ENCODE measurements at places on chromosomes 2 and 18.

GRCh38 chr2:1715184-1716013 lies 28.9 kb downstream of the PXDN start:
- DNase-seq = no peak
- no peaks in the 10 kb centered on the region for H3K36me3 ChIP-seq
- peaks cover 18% of the 10 kb centered on the region for H3K4me1 ChIP-seq
- H3K27ac ChIP-seq = no peak overlapping the region
- no peaks in the 10 kb centered on the region for H3K27me3 ChIP-seq

DNA sequence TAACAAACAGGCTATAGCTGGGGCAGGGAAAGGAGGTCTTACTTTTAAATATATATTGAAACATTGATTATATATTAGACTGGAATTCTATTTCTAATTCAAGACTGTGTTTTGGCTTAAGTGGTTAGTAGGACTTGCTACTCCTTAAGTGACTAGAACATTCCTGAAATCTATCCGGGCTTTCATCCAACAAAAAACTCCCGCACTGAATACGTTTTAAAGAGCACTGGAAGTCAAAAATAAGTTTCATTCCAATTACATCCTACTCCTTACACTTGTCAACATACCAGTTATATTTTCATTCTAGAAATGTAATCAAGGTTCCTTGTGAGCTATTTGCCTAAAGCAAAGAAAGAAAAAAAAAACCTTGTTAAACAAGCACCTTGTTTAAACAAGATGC lies 204.6 kb downstream of the SP3 start:
- H3K4me3 ChIP-seq = no peak overlapping the region
- DNase-seq = no peak
- H3K36me3 ChIP-seq = no peaks in the 10 kb centered on the region

GRCh38 chr2:17878281-17879136 lies at the start of gene KCNS3:
KCNS3 (plus strand) TSS chr2:17878667; CDS start chr2:17931009, 52,342 bp downstream.
- H3K27ac ChIP-seq = peak within 1 kb of the TSS; percentile 45
- no peaks in the 10 kb centered on the region for H3K36me3 ChIP-seq
- H3K4me1 ChIP-seq = peaks cover 18% of the 10 kb centered on the region
- DNase-seq = peak; percentile 75

- H3K27ac ChIP-seq = no peak overlapping the region
- no peak overlapping the region for H3K4me3 ChIP-seq
- H3K36me3 ChIP-seq = no peaks in the 10 kb centered on the region
- H3K27me3 ChIP-seq = peaks cover 20% of the 10 kb centered on the region
Observed at GRCh38 chr2:96120091-96120720, 3.8 kb upstream of the ADRA2B start.

GRCh38 chr2:218540015-218540414 lies 28.1 kb downstream of the USP37 start:
- no peaks in the 10 kb centered on the region for H3K4me1 ChIP-seq
- H3K27ac ChIP-seq = no peak overlapping the region
- peaks cover 73% of the 10 kb centered on the region for H3K36me3 ChIP-seq
- no peak overlapping the region for H3K4me3 ChIP-seq
- no peaks in the 10 kb centered on the region for H3K27me3 ChIP-seq

GRCh38 chr18:37502036-37502435 lies 63.6 kb downstream of the CELF4 start:
- H3K27ac ChIP-seq = no peak overlapping the region
- no peak for DNase-seq
- H3K4me3 ChIP-seq = no peak overlapping the region
- H3K4me1 ChIP-seq = no peaks in the 10 kb centered on the region
- H3K36me3 ChIP-seq = no peaks in the 10 kb centered on the region
- H3K27me3 ChIP-seq = no peaks in the 10 kb centered on the region

DNA sequence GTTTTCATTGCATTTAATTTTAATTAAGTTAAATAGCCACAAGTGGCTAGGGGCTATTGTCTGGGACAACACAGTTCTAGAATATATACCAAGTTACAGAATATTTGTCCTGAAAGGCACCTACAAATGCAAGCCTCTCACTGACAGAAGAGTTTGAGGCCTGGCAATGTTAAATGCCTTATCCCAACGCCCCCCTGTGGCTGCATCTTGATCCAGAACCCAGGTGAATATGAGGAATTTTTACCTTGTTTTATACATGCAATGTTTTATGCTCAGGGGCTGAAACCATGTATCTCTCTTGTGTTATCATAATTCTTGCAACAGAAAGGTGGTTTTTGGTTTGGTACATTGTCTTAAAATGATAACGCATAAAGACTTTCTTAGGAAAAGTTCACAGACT lies 71.8 kb upstream of the SEC11C start:
- H3K36me3 ChIP-seq = no peaks in the 10 kb centered on the region
- no peak overlapping the region for H3K4me3 ChIP-seq
- no peak for DNase-seq
- H3K27ac ChIP-seq = no peak overlapping the region

DNA sequence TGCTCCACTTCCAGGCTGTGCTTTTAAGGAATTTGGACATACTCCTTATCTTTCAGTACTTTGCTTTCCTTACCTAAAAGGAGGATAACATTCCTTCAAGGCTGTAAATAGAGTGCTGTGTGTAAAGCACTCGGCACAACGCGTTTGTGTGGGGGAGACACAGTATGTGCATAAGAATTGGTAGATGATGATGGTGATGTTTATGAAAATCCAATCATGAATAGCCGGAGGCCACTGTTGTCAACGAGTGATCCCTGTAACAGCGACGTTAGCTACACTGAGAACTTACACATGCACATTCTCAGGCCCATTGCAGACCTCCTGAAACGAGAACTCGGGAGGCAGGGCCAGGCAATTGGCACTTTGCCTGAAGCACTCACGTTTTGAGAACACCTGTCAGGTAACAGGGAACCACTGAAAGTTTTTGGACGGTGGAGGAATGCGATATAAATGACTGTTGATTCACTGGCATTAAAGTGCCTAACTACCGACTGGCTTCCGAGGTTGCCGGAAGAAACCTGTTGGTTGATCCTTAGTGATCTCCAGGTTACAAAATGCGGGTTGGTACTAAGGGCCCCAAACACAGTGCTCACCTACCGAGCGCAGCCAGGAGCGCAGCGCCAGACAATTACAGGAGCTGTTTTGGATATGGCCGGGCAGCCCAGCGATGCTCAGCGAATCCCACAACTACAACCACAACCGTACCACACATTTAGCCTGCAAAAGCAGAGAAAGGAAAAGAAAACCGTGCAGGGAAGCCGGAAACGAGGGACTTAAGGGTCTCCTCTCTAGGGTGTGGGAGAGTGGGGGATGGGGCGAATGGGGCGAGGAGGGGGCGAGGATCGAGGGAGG lies 1.0 kb upstream of the MAP4K4 start:
- no peaks in the 10 kb centered on the region for H3K36me3 ChIP-seq
- H3K27me3 ChIP-seq = 0 out of 2 replicates have a peak, but pooled peaks cover 2% of the 10 kb centered on the region
- peak overlapping the region; percentile 52 for H3K4me3 ChIP-seq
- H3K4me1 ChIP-seq = peaks cover 7% of the 10 kb centered on the region
- DNase-seq = peak; percentile 3

DNA sequence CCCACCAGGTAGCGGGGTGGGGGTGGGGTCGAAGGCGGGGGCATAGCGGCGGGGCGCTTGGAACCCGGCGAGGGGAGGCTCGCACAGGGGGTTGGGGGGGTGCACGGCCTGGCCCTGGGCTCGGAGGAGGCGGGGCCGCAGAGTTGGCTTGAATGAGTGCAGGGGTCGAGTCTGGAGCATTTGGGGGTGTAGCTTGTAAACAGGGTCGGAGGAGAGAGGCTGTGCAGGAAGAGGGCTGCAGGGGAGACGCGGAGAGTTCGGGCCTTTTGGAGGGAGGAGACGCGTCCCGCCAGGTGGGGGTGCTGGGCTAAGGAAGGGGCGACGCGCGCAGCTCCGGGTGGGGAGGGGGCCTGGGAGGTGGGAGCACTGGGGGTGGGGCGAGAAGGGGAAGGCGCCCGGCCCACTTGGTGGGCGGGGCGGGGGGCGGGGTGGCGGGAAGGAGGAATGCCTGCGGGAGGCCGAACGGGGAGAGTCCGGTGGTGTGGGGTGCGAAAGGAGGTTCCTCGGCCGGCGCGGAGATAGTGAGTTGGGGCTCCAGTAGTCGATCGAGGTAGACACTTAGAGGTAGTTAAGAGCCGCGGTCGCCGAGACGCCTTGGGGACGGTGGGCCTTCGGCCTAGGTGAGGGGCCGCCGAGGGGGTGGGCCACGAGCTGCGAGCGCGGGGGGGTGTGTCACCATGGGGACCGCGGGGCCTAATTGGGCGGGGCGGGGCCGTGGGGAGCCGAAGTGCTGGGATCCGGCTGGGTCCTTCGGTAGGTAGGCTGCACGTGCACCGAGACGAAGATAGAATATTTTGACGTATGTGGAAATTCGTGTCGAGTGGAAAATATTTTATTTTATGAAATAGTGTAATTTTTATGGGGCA lies 774 bp downstream of the MSH6 start:
- H3K4me3 ChIP-seq = peak overlapping the region; percentile 91
- no peaks in the 10 kb centered on the region for H3K4me1 ChIP-seq
- H3K36me3 ChIP-seq = peaks cover 17% of the 10 kb centered on the region

DNA sequence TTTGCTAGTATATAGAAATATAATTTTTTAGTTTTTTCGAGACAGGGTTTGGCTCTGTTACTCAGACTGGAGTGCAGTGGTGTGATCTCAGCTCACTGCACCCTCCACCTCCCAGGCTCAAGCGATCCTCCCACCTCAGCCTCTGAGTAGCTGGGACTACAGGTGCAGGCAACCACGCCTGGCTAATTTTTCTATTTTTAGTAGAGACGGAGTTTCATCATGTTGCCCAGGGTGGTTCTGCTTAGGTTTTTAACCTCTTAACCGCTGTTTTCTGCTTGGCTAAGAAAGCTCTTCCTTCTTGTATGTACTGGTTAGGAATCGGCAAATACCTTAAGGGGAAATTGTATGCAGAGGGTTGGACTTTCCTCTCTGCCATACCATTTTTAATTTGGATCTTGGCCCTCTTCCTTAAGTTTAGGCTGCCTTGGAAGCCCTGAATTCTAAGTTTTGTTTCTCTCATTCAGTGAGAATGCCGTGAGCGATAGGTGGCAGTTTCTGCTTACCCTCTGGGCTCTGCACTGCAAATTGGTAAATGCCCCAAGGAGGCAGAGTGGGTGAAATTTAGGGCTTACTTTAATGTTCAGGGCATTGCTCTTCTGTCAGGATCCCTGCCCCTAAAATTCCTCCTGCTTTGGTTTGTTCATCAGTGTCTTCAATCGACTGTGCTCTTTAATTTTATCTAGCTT lies 32.3 kb downstream of the EML6 start:
- DNase-seq = no peak
- no peak overlapping the region for H3K4me3 ChIP-seq
- no peaks in the 10 kb centered on the region for H3K36me3 ChIP-seq
- no peak overlapping the region for H3K27ac ChIP-seq
- H3K27me3 ChIP-seq = no peaks in the 10 kb centered on the region
- peaks cover 4% of the 10 kb centered on the region for H3K4me1 ChIP-seq

GRCh38 chr2:220847589-220847988 lies 724.5 kb downstream of the EPHA4 start:
- no peak for DNase-seq
- no peaks in the 10 kb centered on the region for H3K4me1 ChIP-seq
- H3K36me3 ChIP-seq = no peaks in the 10 kb centered on the region

GRCh38 chr2:109507217-109507616 lies 106.5 kb downstream of the SEPTIN10 start:
- H3K4me3 ChIP-seq = no peak overlapping the region
- H3K27ac ChIP-seq = no peak overlapping the region
- no peaks in the 10 kb centered on the region for H3K27me3 ChIP-seq
- H3K4me1 ChIP-seq = no peaks in the 10 kb centered on the region

DNA sequence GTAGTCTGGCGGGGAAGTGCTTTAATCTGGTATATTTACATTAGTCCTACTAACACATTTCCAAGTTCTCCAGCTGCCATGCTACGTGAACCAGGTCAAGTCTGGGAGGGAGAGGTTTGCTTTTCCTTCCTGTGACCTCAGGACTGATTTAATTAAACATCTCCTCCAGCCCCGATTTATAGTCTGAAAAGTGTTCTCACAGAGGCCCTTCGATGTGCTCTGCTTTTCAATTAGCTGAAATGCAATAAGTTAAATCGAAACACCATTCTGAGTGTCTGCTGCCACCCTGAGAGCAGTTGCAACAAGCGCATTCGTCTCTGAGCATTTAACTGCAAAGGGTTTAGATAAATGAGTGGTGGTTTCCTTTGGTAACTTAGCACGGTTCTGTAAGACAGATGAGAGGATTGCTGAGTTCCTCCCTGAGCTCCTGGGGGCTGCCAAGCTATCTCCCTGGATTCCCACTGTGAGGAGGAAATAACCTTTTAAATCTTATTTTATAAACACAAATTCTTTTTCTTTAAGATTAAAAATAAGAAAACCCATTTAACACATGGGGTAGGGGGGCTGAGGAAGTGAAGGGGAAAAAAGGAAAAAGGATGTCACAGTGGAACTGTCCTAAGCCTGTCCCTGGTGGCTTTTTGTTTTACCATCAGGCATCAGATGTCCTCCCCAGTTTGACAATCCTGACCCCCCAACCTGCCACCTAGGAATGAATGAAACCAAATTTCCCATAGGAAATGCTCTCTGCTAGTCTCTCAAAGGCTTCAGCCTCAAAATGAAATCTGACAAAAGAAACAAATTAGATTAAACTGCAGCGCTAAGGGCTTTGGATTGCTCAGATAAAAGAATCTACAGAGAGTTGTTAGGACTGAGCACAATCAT lies 56.5 kb upstream of the CREB1 start:
- no peaks in the 10 kb centered on the region for H3K27me3 ChIP-seq
- H3K36me3 ChIP-seq = no peaks in the 10 kb centered on the region
- no peak overlapping the region for H3K27ac ChIP-seq
- DNase-seq = no peak

DNA sequence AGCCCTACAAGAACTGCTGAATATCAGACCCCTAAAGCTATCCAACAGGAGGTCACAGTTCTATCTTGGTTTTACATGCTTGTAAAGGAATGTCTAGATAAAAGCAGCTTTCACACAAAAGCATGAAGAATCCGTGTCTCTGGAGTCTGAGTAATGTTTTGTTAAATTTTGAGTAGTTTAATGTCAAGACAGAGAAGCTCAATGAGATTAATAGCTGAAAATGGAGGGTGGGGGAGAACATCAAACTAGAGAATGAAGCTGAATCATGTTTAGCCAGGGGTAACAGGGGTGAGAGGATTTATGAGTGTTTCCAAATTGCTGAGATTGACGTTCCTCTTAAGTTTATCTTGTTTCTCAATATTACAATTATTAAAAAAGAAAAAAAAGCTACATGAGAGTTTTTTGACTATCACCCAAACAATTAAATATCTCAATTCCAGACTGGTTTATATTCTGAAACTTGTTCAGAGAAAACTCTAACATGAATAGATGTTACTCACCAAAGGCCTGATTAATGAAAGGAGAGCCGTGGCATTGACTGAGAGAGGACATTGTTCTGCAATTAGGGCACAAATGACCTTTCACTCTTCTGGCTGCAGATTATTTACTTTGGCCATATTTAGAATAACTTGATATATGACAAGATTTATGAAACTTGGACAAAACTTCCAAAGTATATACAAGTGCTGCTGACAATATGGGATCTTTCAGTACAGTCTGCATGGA lies 266.4 kb upstream of the ETAA1 start:
- no peak overlapping the region for H3K27ac ChIP-seq
- no peaks in the 10 kb centered on the region for H3K36me3 ChIP-seq
- no peaks in the 10 kb centered on the region for H3K27me3 ChIP-seq
- DNase-seq = no peak
- H3K4me3 ChIP-seq = no peak overlapping the region
